ENCODE measurements at places on chromosomes 2 and 18.
A peak's percentile ranks its signal among the peaks of the same experiment; 100 is the strongest.

GRCh38 chr18:2932247-2933181 lies 80.4 kb downstream of the LPIN2 start:
- DNase-seq: no peak

GRCh38 chr2:147006736-147007141 lies 838.1 kb upstream of the ACVR2A start:
- no peak for DNase-seq

GRCh38 chr2:178933493-178933892 lies 116.4 kb downstream of the CCDC141 start:
- DNase-seq: no peak

GRCh38 chr2:45993476-45993991 lies 303.7 kb upstream of the EPAS1 start:
- DNase-seq: peak; percentile 62

DNA sequence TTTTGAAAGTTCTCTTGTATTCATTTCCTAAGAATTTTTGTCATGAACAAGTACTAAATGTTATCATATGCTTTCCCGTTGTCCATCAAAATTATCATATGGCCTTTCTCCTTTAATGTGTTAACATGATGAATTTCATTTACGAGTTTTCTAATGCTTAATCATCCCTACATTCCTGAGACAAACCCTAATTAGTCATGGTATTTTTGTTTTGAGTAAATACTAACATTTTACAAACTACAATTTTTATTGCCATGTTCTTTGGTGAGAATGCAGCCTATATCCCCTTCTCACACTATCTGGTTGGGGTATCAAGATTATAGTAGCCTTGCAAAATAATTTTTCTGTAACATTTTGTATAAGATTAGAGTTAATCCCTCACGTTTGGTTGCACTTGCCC lies 14.5 kb downstream of the SMAD2 start:
- no peak for DNase-seq

- peak; percentile 78 for DNase-seq
Observed at GRCh38 chr2:218859556-218859987, at the start of gene WNT6. Gene WNT6 (plus strand): TSS chr2:218859805. CDS start chr2:218860038, 233 bp downstream.

DNA sequence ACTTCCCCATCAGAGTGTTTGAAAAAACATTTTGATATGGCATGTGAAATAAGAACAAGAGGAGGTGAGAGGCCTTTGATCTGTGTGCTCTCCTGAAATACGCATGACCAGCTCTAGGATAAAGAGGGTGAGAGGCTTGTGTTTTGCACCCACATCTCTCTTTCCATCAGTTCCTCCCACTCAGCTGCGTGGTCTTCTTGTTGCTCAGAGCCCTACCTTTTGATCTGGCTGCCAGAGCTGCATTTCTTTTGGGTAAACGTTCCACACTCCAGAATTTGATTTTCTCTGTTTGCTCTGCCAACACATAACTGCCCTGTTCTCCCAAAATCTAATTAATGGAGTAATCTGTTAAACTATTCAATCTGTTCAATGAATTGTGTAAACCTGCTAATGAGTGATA lies 72.0 kb upstream of the FN1 start:
- no peak for DNase-seq

Data from ecto neural progenitor cell (in vitro differentiated cells).